ENCODE measurements at places on chromosomes 5 and 9.

GRCh38 chr9:505741-506059 is 291.0 kb downstream of the DOCK8 start:
- DNase-seq: no peak

GRCh38 chr9:132901858-132902831 is 23.4 kb downstream of the SPACA9 start:
- DNase-seq: peak; percentile 50

- DNase-seq: no peak
These were observed 173.3 kb upstream of the GAS1 start for GRCh38 chr9:87120610-87121009.

- no peak for DNase-seq
These were observed 103.1 kb upstream of the PTPN3 start for GRCh38 chr9:109601181-109601580.

GRCh38 chr9:113577525-113578261 is 114.2 kb downstream of the RGS3 start:
- no peak for DNase-seq

GRCh38 chr9:13181652-13182051 is 97.8 kb downstream of the MPDZ start:
- DNase-seq: no peak

DNA sequence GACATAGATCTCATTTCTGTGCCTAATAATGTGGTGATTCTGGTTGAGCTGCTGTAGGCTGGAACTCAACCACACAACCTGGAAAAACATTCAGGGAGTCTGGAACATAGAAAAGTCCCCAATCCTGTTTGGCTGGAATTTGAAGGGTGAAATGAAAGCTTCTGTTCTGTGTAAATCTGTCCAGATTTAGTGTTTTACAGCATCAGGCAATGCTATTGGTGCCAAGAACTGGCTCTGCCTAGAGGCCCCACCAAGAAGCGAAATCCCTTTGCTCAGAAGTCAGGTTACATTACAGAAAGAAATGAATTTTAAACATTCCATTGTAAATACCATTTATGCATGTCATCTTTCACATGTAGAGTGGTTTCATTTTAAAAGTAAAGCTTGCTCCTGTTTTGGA is 56.3 kb downstream of the TMEM174 start:
- no peak for DNase-seq

DNA sequence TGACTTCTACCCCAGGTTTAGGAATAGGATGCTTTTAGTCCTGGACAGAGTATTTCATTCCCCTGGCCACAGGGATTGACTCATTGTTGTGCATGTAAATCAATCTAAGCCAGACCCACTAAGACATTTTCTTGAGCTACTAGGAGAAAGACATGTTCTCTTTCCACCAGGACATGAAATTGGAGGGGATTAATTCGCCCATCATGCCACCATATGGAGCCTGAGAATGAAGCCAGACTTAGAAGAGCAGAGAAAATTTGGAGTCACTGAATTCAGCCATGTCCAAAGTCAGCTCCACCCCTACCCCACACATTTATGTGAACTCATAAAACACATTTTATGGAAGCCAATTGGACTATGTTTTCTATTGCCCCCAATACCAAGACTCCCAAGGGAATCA is 322.5 kb downstream of the NFIB start:
- no peak for DNase-seq

Measured in activated CD8-positive, alpha-beta memory T cell treated with anti-CD3 and anti-CD28 coated beads for 1 hour (primary cell).